ENCODE measurements at places on chromosomes 3 and 15.

DNA sequence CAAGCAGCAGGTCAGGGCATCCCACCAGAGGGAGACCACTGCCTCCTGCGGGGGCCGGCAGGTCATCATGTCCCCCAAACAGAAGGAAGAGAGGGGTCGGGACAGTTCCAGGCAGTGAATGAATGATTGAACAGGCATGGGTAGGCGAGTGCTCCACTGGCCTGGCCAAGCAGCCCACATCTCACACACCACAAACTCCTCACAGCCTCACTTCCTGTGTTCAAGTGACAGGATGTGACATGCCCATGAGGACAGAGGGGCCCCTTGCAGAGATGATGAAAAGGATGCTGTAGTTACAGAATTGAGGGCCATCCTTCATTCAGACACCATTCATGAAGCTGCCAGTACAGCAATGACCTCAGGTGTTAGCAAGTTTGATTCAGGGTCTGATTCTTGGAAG is 3.7 kb downstream of the IQSEC1 start:
- DNase-seq = peak; percentile 11

GRCh38 chr3:127676921-127677351 is 4.2 kb downstream of the ABTB1 start:
- no peak for DNase-seq

- peak; percentile 60 for DNase-seq
Observed at GRCh38 chr15:41934843-41935242, 37.5 kb downstream of the EHD4 start.

DNA sequence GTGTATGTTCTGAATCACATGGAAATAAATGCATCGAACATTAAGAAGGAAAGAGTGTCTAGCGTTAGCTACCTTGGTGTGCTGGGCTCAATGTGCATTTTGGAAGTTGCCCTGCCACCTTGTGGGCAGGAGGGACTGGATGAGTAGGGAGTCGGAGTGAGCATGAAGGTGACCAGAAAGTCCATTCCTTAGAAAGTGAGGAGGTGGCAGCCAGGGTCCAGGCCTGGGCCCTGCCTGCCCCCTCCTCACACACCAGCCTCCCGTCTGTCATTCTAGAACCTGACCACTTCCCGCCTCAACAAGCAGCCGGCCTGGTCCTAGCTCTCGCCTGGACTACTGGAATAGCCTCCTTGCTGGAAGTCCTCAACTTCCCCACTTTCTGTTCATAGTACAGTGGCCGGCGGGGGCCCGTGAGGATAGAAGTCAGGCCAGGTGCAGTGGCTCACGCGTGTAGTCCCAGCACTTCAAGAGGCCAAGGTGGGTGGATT is 10.2 kb upstream of the GATA2 start:
- no peak for DNase-seq

- no peak for DNase-seq
Observed at GRCh38 chr15:86629409-86630356, 550.0 kb downstream of the AGBL1 start.

DNA sequence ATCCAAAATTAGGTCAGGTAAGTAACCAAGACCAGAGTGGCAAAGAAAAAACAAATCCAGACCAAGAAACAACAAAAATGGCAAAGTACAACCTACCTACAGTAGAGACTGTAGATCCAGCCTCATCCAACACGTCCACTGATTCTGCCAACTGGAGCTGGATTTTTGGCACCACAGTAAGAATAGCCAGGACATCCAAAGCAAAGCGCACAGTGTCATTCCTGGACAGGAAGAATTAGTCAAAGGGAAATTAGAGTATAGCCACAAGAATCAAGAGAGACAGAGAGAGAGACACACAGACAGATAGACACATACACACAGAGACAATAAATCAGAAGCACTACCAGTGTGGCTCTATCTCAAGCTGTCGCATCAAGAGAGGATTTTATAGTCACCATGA is 31.1 kb downstream of the RBM15B start:
- DNase-seq = no peak

GRCh38 chr3:170044795-170045244 is 7.0 kb downstream of the GPR160 start:
- DNase-seq = no peak

GRCh38 chr3:116476691-116477090 is 31.4 kb upstream of the LSAMP start:
- no peak for DNase-seq

DNA sequence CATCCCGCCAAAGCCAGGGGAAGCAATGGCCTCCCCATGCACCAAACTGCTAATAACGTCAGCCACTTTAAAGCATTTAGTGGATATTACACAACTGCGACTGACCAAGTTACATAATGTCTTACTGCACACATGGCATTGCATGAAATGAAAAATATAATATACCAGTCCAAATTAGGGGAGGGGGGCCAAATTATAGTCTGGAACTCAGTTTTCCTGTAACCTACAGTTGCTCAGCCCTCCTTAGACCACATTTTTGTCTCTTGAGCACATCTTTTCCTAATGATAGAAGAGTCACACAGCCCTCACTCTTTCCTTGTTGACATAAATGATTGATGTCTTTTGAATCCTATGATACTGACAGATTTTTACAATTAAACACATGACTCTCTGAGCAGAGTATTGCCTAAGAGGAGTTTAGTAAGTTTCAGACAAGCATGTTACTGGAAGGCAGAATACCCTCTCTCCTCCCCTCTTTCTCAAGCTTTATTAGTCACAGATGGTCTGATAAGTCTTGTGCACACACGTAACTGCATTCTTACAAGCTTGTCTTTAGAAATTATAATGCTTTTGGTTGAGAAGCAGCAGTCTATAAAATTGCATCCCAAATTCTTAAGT is 1.1 kb upstream of the PLD1 start:
- no peak for DNase-seq

- DNase-seq = no peak
Observed at GRCh38 chr3:189902230-189903186, 218.2 kb downstream of the P3H2 start.

- DNase-seq = no peak
Observed at GRCh38 chr3:11480663-11481298, 162.9 kb downstream of the VGLL4 start.

DNA sequence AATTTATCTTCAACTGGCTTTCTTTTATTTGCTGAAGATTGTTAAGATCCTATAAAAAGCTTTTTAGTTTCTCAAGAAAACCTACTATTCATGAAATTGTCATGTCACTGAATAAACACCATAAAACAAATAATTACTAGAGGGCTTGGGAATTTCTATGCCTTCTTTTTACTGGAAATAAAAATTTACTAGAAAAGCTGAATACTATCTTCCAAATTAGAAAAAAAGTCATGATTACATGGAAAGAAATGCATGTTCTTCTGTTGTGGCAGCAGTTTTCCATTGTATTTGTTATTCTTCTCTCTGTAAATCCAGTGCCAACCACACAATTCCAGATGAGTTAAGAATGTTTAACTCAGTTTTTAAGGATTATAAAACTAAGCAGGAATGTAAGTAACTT is 153.8 kb downstream of the RAP2B start:
- DNase-seq = no peak

GRCh38 chr15:99071091-99071680 is 33.7 kb upstream of the SYNM start:
- DNase-seq = no peak

GRCh38 chr3:190301591-190301990 is 20.7 kb downstream of the CLDN1 start:
- DNase-seq = no peak

- DNase-seq = peak; percentile 91
Observed at GRCh38 chr15:69758810-69759790, 306.5 kb downstream of the RPLP1 start.

- no peak for DNase-seq
Observed at GRCh38 chr3:194739498-194740284, 54.0 kb downstream of the FAM43A start.

GRCh38 chr3:71930056-71930991 is 145.4 kb upstream of the PROK2 start:
- no peak for DNase-seq

- DNase-seq = no peak
Observed at GRCh38 chr3:114436182-114436581, 142.4 kb downstream of the TIGIT start.

DNA sequence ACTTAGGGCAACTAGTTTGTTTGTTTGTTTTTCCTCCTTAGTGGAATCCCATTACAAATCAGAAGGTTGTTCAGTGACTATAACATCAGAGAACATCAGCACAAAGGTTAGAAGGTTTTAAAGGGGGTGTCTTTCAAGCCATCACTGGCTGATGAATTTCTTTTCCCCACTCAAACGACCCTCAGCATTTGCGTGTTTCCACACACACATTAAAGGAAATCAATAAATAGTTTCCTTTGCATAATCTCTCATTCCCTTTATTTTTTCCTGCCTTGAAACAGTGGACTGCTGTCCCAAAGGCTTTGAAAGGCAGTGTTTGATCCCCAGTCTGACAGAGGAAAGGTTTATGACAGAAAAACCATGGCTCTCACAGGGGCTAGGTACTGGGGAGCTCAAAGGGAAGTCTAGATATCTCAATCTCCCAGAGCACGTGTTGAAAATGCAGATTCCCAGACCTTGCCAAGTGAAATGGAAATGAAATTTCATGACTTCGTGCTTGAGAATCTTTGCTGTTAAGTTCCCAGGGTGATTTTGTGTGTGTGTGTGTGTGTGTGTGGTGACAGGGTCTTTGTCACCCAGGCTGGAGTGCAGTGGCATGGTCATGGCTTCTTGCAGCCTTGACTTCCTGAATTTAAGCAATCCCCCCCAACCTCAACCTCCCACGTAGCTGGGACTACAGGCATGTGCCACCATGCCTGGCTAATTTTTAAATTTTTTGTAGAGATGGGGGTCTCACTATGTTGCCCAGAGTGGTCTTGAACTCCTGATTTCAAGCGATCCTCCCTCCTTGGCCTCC is 2.2 kb upstream of the INTS14 start:
- DNase-seq = no peak

DNA sequence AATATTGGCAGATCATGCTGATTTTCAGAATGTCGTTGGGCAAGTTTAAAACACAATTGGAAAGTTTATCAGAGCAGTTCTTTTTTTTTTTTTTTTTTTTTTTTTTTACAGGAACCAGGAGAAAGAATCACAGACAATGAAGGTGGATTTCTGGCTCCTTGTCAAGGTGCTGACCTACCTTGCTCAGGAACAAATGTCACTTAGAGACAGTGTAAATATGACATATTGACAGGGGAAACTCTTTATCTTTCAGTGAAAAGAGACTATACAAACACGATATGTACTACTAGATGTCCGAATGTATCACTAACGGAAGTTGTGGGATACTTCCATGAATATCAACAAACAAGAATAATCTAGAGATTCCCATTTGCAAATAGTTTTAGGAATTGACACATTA is 237.3 kb downstream of the FMN1 start:
- no peak for DNase-seq

DNA sequence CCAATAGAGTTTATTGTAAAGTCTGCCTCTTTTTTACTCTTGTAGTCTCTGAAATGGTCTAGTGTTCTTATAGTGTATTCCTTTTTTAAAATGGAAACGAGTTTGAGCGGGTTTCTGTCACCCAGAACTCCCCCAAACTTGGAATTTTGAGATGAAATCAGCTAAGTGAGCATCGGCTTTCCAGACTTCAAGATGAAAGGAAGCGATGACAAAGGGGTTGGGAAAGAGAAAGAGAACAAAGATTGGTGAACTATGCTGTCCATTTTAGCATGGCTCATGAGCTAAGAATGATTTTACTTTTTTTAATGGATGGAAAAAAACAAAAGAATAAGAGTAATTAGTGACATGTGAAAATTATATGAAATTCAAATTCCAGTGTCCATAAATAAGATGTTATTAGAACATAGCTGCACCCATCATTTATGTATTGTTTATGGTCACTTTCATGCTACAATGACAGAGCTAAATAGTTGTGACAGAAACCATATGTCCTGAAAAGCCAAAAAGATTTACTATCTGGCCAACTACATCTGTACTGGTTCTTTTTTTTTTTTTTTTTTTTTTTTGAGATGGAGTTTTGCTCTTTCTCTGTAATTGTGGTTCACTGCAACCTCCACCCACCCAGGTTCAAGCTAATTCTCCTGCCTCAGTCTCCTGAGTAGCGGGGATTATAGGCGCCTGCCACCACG is 52.7 kb upstream of the PDZRN3 start:
- DNase-seq = no peak

- DNase-seq = no peak
Observed at GRCh38 chr3:76669322-76669721, 370.6 kb upstream of the ROBO2 start.

- peak; percentile 70 for DNase-seq
Observed at GRCh38 chr3:120795017-120795648, 52.6 kb downstream of the GTF2E1 start.

DNA sequence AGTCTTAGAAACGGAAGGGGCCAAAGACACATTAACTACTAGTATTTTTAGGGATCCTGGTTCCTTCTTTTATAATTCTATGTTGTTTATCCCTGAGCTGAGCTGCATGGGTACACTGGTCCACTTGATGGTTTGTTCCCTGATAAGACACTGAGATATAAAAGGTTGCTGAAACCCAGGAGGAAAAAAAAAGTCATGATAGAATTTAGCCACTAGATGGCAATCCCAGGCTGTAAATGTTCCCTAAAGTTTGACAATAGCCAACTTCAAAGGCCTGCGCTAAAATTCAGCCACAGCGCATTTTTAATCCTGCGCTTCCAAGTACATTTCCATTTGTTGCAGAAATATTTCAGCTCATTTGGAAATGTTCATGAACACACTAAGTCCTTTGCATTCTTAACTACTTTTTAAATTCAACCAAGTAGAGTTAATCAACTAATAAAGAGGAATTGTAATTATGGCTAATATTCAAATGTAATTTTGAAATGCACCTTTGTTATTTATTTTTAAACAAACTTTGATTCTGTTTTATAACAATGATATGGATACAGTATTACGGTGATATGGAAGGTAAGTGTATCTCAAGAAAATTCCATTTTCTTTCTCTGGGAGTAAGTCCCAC is 249.3 kb upstream of the FEZF2 start:
- DNase-seq = no peak

- no peak for DNase-seq
Observed at GRCh38 chr15:68231102-68231818, 1.7 kb upstream of the CLN6 start.

- no peak for DNase-seq
Observed at GRCh38 chr3:155101398-155101797, 21.3 kb downstream of the MME start.

DNA sequence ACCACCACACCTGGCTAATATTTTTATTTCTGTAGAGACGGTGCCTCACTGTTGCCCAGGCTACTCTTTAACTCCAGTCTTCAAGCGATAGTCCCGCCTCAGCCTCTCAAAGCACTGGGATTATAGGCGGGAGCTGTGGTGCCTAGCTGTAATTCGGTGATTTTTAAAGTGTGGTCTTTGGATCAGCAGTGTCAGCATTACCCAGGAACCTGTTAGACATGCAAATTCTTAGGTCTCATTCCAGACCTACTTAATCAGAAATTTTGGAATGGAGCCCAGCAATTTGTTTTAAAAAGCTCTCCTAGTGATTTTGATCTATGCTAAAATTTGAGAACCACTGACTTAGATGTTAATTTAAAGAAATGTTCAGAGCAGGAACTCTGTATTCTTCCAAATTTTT is 51.9 kb downstream of the GOLM2 start:
- DNase-seq = no peak

GRCh38 chr3:30248423-30248822 is 358.0 kb upstream of the TGFBR2 start:
- DNase-seq = no peak

All from stimulated activated naive CD4-positive, alpha-beta T cell treated with Interleukin-2 at 50 U/mL for 16 hours (primary cell).